Osteoblast (primary cell): ENCODE measurements at places on chromosomes 1 and 21. TPM values are rescaled to one million over a fixed set of nuclear protein-coding genes. Genes with fewer than 3 reads are reported as not detected.

KIAA1614 gene
- total RNA-seq: 11.8 and 12.7 TPM in 2 replicates

CAPN8 gene
- total RNA-seq: not detected in 2 replicates

SRGAP2 gene
- 56.8 and 63.1 TPM in 2 replicates for total RNA-seq

ARHGAP30 gene
- total RNA-seq: under 0.01 TPM in 1 of 2 replicates, not detected in the other

SPRR2A gene
- not detected in 2 replicates for total RNA-seq

TGFBR3 gene
- total RNA-seq: 32.2 and 41.5 TPM in 2 replicates

ABCG1 gene
- total RNA-seq: under 0.01 and 0.72 TPM in 2 replicates

LHX8 gene
- not detected in 2 replicates for total RNA-seq

GRCh38 chr1:156114919-156115513 lies 505 bp downstream of the LMNA start:
- peak; percentile 77 for DNase-seq

DNA sequence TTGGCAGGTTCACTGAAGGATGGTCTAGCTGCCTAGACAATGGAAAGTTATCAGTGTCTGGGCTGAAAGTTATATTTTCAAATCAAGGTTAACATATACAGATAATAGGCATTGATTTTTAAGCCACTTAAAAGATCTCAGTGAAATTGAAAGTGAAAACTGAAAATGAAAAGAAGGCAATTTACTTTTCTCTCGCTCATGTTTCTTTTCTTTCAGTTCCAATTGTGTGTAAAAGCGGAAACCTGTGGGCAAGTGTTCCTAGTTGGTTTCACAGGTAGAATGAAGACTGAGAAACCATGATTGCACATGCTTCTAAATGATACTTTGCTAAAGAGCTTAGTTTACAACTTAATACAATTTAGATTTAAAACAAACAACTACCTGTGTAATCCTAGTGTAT lies 383.7 kb downstream of the ZP4 start:
- DNase-seq: no peak

- peak; percentile 71 for DNase-seq
Measured at GRCh38 chr1:186188004-186188539, 187.0 kb downstream of the TPR start.

GRCh38 chr1:235791532-235792060 lies 75.1 kb downstream of the LYST start:
- no peak for DNase-seq

DNA sequence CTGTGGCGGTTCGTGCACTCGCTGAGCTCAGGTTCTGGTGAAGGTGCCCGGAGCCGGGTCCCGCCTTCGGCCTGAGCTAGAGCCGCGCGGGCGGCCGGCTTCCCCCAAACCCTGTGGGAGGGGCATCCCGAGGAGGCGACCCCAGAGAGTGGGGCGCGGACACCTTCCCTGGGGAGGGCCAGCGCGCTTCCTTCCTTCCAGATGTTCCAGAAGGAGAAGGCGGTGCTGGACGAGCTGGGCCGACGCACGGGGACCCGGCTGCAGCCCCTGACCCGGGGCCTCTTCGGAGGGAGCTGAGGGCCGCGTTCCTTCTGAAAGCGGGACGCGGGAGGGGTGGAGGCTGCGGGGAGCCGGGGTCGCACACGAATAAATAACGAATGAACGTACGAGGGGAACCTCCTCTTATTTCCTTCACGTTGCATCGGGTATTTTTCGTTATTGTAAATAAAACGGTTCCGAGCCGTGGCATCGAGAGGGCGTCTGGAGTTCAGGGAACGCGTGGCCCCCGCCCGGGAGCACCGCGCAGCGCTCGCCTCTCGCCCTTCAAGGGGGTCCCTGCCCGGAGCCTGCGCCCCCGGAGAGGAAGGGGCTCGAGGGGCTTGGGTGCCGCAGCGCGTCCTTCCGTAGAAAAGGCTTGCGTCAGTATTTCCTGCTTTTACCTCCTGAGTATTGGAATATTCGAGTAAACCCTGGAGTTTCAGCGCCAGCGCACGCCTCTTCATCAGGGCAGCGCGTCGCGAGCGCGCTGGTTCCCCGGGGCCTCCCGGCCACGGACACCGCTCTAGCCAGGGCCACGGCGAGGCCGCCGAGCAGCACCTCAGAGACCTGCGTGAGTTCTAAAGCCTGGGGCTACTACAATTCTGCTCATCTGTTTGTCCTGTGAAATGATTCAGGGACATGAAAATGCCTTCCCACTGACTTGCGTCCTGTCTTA lies 11.5 kb downstream of the YBEY start:
- peak; percentile 75 for DNase-seq

- peak; percentile 80 for DNase-seq
Measured at GRCh38 chr1:175192111-175192629, 406 bp downstream of the KIAA0040 start.

- peak; percentile 79 for DNase-seq
Measured at GRCh38 chr21:35048706-35049617, at the start of gene RUNX1. Gene RUNX1, minus strand, starts transcription at chr21:35049302.

DNA sequence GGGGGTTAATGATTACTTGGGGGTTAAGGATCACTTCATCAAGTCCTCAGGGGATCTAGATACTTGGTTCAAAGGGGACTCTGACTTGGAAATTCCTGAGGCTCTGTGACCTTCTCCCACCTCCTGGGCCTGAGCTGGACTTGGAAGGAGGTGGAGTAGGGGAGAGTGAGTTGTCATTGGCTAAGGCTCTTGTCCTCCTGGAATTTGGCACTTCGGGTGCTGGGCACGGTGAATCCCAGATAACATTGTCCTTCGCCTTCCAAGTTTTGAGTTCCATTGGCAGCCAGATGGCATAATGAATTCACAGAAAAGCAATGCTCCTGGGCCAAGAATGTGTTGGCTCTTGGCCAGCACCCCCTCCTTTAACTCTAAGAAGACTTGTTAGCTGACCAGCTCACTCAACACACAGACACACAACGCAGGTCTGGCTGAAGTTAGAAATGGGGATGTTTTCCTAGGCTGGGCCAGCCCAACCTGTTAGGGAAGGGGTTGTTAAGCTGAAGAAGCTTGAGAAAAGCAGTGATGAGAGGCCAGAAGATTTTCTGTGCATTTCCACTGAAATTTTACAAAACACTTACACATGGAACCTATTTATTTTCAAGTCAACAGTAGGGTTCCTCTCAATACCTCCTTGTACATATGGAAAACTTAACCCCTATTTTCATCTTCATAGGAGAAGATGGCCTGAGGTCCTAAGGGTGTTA lies 29.7 kb downstream of the SLC26A9 start:
- DNase-seq: no peak

DNA sequence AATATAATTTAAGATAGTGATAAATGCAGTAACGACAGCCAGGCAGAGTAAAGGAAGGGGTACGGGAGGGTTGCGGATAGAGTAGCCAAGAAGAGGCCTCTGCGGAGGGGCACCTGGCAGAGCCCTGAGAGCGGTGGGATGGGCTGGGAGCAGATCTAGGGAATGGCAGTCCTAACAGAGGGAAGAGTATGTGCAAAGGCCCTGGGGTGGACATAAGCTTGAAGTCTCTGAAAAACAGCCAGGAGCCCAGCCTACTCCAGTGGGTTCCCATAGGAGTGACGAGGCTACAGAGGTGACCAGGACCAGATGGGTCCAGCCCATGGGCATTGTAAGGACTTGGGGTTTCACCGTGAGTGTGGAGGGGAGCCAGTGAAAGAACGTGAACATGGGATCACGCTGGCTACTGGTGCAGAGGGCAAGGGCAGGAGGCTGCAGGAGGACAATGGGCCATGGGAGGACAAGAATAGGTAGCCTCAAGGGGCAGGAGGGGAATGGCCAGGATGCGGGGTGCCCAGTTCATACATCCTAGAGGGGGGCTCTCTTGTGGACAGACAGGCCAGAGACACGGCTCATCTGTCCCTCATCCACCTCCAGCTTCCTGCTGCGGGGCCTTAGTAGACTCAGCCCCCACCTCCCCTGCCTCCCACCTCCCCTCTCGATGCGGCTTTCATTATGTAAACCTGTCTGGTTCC lies 185.7 kb upstream of the VAMP3 start:
- DNase-seq: peak; percentile 46
